ENCODE measurements at places on chromosomes 7 and 10. TPM values are rescaled to one million over a fixed set of nuclear protein-coding genes. Genes with fewer than 3 reads are reported as not detected.
A peak's percentile ranks its signal among the peaks of the same experiment; 100 is the strongest.

- no peak for DNase-seq
Measured at GRCh38 chr7:154996756-154997155, 6.2 kb downstream of the PAXIP1 start.

GDF2 gene
- total RNA-seq = not detected

AP4M1 gene
- total RNA-seq = 22.0 TPM

- no peak for DNase-seq
Measured at GRCh38 chr7:42478717-42479116, 241.7 kb upstream of the GLI3 start.

DNA sequence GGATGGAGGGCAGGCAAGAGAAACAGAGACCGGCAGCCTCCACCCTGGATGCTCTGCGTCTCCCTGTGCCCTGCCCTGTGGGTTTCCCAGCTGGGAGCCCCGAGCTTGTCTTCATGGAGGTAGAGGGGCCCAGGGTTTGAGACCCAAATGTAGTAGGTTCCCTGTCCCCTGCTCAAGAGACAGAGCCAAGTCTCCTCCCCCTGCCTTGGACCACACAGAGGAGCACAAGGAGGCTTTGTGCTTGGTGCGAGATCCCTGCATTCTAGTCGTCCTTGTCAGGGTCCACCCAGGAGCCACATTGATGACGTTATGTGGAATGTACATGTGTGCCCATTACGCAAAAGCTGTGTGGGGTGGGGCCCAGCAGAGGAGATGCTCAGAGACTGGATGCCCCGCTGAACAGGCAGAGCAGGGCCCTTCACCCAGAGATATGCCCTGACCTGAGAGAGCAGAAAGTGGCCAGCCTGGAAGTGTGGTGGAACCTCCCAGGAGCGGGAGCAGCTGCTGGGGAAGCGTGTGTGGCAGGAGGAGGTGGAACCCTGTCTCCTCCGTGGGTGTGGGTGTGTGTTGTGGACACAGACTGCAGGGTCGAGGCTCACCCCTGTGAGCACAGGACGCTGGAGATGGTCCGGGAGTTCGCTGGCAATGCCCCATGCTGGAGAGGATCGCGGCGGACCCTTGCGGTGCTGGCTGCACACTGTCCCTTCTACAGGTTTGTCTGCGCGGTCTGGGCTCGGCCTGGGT is 39.3 kb downstream of the VWA2 start:
- no peak for DNase-seq

GFRA1 gene
- total RNA-seq = 41.8 TPM

DNA sequence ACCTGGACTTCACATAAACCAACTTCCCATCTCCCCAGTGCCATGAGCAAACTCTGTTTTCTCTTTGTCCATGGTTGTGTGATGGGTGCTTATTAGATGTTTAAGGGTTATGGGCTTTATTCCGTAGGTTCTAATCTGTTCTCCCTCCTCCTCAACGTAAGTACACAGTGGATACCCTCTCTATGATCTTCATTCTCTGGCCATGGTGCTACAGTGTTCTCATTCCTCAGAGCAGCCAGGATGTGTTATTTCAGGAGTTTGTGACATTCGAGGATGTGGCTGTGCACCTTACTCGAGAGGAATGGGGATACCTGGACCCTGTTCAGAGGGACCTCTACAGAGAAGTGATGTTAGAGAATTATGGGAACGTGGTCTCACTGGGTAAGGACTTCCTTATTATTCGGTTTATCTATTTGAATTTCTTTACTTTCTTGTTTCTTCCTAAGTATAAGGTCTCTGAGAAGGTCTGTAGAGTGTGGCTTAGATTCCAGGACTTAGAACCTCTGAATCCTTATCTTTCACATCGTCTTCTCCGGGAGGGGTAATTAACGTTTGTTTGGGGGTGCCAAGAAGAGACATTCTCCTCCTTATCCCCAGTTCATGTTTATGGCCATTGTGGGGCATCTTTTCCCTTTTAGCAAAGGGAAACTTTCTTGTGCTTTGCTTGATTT is 3.8 kb downstream of the ZNF655 start:
- no peak for DNase-seq

- DNase-seq = no peak
Measured at GRCh38 chr10:97771913-97772823, at the start of gene SFRP5. Gene SFRP5, minus strand, starts transcription at chr10:97771999. Its CDS starts 166 bp downstream, at chr10:97771833.

DNA sequence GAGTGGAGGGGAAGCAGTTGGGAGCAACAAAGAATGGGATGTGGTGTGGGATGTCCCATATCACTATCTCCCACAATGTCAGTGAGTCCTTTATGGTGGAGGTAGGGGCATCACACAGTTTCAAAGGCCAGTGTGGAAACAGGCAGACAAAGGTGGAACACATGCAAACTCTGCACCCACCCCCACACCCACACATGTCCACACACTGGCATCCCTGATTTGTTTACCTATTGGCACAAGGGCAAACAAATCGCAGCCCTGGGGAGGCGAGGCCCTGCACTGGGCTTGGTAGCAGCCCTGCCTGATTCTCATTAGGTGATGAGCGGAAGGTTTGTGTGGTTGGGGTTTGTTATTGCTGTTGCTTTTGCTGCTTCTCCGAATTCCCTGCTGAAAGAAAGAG is 243.3 kb downstream of the GRID1 start:
- no peak for DNase-seq

GRCh38 chr10:106894692-106895091 is 269.8 kb downstream of the SORCS1 start:
- DNase-seq = no peak

DNA sequence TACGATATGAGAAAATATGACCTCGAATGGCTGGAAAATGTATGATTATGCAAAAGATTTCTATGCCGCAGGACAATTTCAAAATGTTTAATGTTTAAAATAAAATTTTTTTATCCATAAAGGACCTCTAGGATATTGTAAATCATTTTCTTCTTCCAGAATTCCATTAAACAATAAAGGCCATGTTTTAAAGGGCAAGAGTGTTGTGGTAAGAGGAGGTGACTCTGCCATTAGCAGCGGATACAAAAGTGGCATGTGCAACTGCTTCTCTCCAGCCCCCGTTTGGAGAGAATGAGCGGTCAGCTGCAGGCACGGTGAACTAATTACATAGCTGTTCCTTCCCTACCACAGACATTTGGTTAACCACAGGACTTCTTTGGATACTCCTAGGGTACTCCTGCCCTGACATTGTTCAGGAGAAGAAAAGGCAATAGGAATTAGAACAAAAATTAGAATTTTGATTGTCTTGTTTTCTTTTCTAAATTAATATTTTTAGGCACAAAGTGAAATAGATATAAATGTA is 63.8 kb downstream of the HBP1 start:
- no peak for DNase-seq

ABCB1 gene
- not detected for total RNA-seq

CYP3A5 gene
- total RNA-seq = not detected

GNB2 gene
- total RNA-seq = 251 TPM

- peak; percentile 87 for DNase-seq
Measured at GRCh38 chr7:102044984-102045673, 227.7 kb downstream of the CUX1 start.

- no peak for DNase-seq
Measured at GRCh38 chr7:132500727-132501440, 75.4 kb downstream of the PLXNA4 start.

- no peak for DNase-seq
Measured at GRCh38 chr10:1074748-1075308, 18.6 kb downstream of the WDR37 start.

DNA sequence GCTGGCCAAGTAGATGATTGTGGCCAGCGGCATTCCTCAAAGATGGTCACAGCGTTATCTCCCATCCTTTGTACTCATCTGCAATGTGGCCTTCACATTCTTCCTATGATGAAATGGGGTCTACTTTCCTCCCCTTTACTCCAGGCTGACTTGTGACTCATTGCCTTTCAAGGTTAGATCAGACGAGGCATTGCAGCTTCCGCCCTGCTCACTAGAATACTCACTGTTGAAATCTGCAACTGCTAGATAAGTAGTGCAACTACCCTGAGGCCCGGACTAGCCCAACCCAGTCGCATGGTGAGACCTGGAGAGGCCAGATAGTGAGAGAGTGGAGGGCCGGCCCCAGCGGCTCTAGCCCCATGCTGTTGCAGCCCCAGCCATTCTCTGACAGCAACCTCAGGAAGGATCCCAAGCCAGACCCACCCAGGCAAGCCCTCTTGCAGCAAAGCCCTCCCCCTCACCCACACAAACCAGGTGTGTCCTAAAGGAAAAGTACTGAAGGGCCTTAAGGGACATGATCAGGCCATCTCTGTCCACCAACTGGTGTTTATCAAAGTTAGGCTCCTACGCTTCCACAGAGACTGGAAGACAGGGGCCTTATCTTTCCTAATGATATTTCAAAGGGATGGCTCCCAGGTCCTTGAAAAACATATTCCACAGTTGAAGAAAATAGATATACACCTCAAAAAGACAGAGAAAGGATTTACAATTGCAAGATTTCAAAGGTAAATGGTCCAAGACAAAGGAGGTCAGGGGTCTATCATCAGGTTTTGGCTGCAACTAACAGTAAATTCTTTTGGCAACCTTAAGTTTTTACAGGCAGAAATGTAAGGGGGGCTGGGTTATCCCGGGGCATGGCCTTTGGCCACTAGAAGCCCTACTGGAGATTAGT is 107.2 kb upstream of the TRIM24 start:
- no peak for DNase-seq

GRCh38 chr10:121438333-121438732 is 159.9 kb downstream of the FGFR2 start:
- no peak for DNase-seq

Data from osteocyte (in vitro differentiated cells).